ENCODE measurements at places on chromosomes 7 and 10.

DNA sequence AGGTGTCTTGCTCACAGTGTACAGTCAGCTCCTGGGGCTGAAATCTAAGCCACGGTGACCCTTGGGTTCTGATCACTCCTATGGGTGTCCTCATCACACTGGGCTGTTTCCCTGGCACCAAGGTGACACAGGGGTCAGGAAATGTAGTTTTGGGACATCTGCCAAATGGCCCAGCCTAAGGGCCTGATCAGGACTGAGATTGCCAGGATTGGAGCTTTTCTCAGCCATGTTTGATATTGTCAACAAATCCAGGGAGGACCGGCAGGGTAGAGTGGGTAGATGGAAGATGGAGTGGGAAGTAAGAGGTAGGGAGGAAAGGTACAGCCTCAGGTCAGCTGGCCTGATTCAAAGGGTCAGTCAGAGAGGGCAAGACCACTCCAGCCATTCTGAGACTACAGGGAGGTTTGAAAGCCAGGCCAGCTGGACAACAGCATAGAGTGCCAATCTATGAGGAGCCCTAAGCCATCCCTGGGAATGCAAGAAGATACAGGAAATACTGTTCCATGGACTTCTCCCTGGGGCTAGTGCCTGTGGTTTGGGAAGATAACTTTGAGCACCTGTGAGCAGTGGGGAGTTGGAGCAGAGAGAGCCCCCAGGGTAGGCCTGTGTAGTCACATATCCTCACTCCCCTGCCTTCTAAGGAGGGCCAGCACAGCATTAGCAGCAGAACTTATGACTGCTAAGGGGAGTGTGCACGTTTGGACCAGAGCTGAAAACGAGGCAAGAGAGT is 377.3 kb upstream of the ZMIZ1 start:
- no peak for DNase-seq

DNA sequence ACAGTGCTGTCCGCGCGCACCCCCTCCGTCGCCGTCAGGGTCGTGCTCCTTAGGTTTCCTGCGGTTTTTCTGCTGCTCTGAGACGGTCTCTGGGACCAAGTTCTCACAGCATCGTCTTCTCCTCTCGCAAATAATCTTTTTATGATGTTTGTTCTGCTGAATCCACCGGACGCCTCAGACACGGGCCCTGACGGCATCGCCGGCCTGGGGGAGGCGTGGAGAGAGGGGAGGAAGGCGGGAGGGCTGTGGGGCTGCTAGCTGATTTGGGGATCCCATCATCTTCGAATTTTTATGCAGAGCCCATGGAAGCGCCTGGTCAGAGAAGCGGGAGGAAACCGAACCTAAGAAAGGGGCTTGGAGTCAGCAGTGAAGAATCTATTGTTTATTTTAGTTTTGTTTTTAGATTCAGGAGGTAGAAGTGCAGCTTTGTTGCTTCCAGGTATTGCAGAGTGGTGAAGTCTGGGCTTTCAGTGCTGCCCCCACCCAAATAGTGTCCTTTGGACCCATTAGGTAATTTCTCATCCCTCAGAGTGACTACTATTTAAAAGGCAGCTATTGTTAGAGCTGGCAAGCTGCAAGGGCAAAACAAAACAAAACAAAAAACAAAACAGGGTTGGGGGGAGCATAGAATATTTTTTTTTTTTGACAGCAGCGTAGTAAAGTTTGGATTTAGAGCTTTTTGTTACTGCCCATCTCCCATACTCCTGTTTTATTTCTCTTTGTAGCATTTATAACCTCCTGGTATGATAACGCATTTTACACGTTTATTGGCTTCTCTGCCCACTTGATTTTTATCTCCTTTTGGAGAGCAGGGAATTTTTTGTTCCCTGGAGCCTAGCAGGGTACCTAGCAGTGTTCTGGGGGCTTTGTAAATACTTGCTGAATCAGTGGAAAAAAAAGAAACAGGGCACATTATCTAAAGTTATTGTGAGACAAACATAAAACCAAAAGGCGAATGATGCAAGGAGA is 92.6 kb downstream of the SPAG6 start:
- no peak for DNase-seq

DNA sequence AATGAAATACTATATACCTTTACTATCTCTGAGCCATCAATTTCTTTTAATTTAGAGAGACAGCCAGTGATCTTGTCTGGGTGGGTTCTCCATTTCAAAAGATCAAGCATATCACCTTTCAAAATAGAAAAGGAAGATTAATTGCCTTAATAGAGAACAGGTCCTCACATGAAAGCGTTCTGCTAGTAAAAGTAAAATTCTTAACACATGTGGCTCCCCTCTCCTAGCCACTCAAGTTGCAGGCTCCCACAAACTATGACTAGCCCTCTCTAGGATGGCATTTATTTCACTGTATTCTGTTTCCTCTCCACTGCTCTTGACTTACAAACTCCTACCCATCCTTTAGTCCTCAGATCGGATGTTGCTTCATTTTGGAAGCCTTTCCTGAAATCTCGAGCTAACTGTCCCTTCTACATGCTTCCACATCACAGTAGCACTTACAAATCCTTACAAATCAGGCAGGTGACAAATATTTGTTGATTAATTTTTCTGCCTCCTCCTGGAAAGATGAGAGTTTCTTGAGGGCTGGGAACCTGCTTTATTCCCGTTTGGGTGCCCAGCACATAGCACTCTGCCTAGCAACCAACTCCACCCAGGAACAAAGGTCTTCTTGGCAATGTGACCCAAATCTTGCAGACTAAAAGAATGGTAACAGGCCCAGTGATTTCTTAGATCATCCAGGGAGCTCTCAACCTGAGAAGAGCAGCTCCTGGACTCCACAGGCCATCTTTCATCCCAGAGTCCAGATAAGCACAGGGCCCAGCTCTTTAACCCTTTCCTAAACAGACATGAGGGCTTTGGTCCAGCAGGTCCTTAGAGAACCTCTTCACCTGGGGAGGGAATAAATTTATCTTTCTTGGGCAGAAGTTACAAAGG is 310.4 kb upstream of the IMMP2L start:
- no peak for DNase-seq

- no peak for DNase-seq
These were observed 445 bp upstream of the ATRNL1 start for GRCh38 chr10:115092555-115093285.

DNA sequence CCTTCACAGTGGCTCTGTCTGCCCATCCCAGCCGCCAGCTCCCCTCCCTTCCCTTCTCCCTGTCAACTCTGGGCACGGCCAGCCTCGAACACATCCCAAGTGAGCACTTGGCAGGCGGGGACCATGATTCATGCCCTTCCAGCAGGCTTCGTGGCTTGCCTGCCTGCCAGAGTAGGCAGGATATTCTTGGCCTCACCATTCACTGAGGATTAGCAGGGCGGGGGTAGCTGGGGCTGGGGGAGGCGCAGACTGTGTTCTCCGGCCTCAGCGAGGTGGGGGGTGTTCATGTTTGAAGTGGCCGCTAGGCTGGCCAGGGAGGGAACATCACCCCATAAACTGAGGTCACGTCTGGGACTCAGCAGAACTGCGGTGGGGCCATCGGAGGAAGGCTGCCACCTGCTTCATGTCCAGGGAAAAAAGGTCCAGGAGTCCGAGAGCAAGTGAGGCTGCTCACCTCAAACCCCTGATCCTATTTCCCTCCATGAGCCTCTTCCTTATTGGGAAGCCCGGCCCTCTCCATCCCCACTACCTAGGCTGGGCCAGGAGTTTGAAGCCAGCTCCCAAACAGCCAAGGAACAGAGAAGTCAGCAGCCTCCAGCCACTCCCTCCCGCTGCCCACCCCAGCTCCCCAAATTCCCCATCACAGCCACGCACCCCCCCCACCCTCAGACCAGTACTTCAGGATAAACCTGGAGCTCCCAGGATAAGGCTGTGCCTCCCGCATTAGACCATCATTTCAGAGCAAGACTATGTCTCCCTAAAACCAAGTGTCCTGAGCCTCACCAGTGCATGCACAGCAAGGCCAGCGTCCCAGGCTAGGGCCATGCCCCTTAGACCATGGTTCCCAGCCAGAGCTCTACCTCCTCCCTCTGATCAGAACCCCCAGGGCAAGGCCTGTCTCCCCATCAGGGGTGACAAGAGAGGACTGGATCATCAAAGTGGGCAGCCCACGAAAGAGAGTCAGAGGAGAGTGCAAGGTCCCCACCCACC is 42.8 kb upstream of the RABGEF1 start:
- no peak for DNase-seq

GRCh38 chr10:14153570-14154055 is 177.1 kb downstream of the FRMD4A start:
- no peak for DNase-seq

DNA sequence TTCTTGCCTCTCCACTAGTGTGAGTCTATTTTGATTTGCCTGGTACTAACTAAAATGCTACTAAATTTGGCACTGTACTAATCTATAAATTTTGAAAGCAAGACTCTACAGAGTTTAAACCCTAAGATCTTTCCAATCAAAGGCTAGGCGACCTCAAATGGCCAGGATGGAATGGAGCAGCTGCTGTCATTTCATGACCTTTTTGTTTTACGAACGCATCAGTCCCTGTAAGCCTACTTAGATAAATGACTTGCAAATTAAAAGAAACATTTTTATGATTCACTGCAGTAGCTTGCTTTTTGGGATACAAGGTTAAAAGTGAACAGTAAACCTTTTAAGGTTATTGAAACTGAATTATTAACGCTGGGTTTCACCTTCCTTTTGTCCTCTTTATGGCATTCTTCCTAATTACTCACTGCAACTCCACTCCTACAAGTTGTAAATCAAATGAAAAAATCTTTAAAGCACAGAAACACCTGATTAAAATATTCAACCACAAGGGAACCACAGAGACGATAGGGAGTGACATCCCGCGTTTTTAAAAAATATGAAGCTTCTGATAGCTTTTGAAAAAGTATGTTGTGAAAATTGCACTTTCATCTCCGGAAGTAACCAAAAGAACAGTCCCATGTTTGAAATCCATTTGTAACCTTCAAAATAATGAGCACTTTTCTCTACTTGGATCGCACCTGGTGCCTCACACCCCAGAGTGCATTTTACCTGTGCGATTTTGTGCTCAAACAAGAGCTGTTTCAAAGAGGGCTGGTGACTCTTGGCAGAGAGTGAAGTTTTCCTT is 595.1 kb downstream of the PARD3 start:
- DNase-seq, result no peak

- DNase-seq, result no peak
These were observed 45.7 kb downstream of the BEND7 start for GRCh38 chr10:13483073-13483472.

DNA sequence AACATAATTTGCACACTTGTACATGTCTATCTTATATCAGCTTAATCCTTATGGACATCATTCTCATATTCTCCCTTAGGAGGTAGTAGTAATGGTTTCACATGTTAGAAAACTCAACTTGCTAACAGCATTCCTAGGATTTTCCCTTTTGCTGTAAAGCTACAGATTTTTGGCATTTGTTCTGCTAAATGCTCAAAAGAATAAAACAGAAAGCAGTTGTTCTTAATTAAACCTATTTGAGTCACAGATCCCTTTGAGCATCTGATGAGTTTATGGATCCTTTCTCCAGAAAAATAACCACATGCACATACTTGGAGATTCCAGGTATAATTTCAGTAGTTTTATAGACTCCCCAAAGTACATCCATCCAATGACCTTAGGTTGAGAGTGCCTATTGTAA is 122.9 kb upstream of the BET1 start:
- DNase-seq, result no peak

Data from stimulated activated CD8-positive, alpha-beta memory T cell treated with anti-CD3 and anti-CD28 coated beads, Interleukin-15, amount 100 ng/mL, for 4 hours (primary cell).